ENCODE measurements at places on chromosomes 7 and 10.

GRCh38 chr10:86522510-86522855 lies 891 bp upstream of the WAPL start:
- DNase-seq, result no peak

- DNase-seq, result no peak
Observed at GRCh38 chr10:59687657-59688056, 22.0 kb downstream of the SLC16A9 start.

- DNase-seq, result no peak
Observed at GRCh38 chr10:13917791-13918190, 331.0 kb downstream of the PRPF18 start.

- DNase-seq, result no peak
Observed at GRCh38 chr7:151131224-151131591, 36.3 kb downstream of the GBX1 start.

- DNase-seq, result no peak
Observed at GRCh38 chr7:28205506-28205905, 24.9 kb upstream of the JAZF1 start.

DNA sequence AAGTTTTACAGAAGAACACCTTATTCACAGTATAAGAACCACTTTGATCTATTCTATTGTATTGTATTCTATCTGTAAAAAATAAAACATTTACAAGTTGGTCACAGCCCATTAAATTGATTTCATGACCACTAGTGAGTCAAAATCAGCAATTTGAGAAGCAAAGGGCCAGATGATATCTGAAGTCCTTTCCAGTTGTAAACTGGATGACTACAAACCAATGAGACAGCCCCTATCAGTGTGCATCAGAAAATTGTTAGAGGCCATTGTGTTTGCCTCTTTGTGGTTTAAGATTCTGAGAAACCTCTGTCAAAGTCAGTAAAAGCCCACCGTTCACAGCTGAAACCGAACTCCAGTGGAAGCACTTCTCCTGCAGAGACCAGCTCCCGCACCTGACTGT lies 54.8 kb downstream of the TBXAS1 start:
- DNase-seq, result no peak

- no peak for DNase-seq
Observed at GRCh38 chr7:155208681-155209477, 88.8 kb upstream of the INSIG1 start.

Measured in iPS DF 6.9 (cell line).